ENCODE measurements at places on chromosomes 6 and 20.

DNA sequence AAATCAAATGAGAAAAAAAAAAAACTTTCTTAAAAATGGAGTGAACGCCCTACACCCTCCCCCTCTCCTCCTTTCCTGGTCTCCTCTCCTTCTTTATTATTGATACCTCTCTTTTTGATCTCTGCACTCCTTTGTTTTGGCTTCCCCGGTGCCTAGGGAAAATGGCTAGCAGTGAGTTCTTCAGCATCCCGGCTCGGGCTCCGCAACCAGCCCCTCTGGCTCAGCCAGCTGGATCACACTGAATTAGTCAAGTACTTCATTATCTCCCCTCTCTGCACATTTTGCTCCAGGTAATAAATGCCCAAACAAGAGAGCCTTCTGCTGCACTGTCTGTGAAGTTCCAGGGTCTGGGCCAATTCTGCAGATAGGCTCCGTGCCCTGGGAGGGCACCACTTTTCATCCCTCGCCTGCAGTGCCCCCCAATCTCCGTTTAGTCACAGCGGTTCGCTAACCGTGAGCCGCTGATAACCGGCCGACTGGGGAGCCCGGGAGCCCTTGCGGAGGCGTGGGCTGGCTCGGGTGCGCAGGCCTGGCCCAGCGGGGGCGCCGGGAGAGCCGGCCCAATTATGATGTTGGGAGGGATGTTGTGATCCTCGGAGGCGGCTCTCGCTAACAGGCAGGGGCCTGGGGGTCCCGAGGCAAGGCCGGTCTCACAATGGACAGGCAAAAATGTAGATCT is 301.9 kb downstream of the TFAP2A start:
- no peak for DNase-seq

- no peak for DNase-seq
Measured at GRCh38 chr6:156260815-156261214, 516.4 kb upstream of the ARID1B start.

DNA sequence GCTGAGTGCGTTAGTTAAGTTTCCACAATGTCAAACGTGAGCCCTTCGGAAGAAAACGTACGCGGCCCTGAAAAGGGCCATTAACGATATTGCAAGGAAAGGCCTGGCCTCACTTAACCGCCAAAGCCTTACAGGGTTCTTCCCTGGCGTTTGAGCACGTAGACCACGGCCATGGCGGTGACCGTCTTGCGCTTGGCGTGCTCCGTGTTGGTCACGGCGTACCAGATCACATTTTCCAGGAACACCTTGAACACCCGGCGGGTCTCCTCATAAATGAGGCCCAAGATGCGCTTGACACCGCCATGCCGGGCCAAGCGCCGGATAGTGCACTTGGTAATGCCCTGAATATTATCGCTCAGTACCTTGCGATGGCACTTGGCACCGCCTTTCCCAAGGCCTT is 118.4 kb upstream of the BTN3A2 start:
- no peak for DNase-seq

- DNase-seq, result no peak
Measured at GRCh38 chr6:164188861-164189260, 774.3 kb downstream of the QKI start.

DNA sequence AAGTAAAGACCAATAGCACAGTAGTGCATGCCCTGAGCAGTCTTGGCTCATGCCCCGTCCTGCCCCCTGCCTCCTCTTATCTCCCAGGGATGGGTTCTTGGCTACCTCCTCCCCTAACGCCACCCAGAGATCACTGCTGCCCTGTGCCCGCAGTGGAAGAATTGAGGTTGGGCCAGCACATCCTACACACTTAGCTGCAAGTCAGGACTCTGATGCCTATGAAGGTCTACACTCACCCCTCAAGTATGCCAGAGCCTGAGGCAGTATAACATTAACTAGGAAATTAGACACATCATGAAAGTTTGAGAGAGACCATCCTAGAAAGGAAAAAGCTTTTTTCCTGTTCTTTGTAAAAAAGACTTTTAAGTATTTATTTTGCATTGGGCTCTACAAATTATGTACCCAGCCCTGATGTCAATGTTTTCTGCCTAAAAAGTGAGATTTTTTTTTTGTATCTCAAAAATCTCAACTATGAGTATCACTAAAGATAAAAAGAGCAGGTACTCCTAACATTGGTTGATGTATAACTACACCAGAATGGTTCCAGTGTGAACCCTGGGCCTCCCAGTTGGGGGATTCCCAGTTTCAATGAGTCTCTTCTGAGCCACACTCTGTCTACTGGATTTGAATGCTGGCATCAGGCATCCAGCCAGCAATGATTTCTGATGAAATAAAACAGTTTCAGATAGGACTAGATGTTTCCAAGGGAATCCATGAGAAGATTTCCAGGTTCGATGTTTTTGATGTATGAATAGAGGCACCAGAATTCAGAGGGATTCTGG is 115.4 kb downstream of the ISM1 start:
- DNase-seq, result no peak

- DNase-seq, result no peak
Measured at GRCh38 chr6:1535295-1535694, 74.4 kb upstream of the FOXC1 start.

DNA sequence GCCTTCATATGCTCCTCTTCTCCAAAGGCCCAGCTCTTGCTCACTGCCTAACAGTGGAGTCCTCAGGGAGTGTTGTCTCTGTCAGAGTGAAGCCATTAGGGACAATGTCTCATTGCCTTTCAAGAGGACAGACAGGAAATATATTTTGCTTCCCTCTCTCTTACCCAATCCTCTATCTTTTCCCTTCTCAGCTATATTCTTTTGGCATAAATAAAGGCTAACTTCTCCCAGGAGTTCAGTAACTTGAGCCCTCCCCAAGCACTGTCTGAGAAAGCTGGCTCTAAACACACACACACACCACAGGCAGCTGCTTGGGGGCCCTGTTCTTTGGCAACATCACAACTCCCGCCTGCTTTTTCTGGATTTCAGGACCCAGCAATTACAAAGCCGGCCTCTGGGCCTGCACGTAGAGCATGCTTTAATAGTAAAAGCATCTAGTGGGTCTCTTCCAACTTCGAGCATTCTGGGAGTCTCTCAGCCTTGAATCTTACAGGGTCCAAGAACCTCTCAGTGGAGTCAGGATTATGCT is 34.7 kb upstream of the LAMA4 start:
- no peak for DNase-seq

DNA sequence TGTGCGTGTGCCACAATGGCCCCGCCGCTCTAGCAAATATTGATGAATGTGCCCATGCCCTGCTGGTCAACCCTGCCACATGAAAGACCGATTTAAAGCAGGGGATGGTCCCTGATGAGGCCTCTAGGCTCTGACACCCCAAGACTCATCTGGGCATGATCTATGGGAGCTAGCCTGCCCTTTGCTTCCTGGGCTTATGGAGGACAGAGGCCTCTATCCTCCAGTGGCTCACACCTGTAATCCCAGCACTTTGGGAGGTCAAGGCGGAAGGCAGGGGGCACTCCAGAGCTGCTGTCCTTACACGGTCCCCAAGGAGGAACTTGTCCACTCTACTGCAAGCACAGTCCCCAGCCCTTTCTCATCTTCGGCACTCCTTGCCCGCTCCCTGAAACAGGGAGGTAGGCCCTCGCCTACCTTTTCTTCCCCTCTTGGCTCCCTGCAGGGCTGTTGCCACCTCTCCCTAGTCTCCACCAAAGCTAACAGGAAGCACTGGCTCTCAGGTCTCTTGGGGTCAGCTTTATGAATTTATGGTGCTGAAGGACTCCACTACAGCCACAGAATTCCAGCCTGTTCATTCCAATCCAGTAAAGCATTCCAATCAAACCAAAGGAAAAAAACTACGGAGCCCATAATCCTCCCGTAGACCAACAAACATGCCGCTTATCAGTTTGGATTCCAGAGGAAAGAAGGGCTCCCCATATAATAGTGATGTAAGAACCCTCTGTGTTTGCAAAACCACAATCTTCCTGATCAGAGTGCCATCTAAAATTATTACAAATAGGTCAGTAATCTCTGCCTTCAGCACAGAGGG is 48.7 kb upstream of the FOXQ1 start:
- DNase-seq, result no peak

DNA sequence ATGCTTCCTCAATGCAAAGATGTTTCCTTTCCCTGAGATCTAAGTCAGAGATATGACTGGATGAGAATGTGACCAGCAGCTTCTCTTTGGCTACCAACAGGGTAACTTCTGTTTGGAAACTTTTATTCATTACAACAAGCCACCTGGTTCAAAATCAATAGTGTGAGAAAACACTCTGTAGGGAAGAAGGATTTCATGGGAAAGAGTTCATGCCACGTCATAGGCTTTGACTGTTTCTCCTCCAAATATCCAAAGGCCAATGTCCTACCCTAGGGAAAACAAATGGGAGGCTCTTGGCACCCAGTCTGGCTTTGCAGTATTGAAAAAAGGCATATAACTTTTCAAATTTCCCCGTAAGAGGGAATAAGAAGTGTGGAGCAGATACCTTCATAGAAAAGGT is 245.5 kb downstream of the FNDC1 start:
- DNase-seq, result no peak

DNA sequence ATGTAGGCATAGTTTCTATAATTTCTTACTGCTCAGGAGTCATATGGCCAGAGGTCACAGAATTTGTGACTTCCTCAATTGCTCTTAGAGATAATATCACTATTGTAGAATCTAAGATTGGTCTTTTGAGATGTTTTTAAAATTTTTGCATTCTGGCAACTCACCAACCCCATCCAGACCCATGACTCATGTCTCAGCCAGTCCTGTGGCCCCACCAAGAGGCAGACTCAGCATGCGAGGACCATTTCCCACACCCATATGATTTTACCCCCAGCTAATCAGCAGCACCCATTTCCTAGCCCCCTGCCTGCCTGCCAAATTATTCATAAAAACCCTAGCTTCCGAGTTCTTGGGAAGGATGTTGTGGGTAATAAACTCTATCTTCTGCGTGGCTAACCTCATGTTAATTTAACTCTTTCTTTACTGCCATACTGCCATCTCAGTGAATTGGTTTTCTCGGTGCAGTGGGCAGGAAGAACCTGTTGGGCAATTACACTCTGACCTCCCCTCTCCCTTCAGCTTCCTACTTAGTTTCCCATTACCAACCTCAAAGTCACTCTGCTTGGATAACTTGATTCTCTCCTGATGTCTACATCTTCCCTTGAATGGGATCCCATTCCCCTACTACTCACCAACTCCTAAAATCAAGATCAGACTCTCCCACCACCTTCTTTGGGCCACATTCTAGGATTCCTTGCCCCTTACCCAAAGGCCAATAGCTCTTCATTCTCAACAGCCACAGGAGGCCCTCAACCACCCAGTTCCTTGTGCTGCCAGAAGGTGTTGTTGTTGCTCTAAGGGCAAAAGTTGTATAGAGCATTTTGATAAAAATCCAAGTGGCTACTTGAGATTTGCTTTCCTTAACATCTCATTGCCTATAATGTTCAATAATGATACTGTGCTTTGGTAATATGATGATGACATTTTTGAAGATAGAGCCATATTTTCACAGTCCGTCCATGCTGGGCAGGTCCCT is 16.2 kb upstream of the IYD start:
- DNase-seq, result no peak

GRCh38 chr6:88449770-88450169 is 283.6 kb upstream of the CNR1 start:
- DNase-seq, result no peak

- no peak for DNase-seq
Measured at GRCh38 chr20:8640461-8640860, 428.4 kb upstream of the PLCB4 start.

DNA sequence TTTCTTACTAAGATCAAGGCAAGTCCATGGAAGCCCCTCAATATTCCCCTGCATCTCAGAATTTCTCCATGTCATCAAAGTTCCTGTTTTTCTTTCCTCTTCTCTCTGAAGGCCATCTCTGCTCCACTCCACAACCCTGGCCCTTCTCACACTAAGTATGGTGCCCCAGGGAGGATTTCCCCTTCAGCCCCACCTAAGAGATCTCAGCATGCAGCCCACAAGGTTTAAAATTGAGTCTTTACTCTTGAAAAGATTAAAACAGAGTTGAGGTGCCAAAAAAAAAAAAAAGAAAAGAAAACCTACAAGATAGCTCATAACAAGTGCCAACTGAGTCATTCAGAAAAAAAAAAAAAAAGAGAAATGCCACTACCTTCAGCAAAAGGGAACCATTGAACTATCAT is 36.5 kb upstream of the TNFAIP3 start:
- no peak for DNase-seq

DNA sequence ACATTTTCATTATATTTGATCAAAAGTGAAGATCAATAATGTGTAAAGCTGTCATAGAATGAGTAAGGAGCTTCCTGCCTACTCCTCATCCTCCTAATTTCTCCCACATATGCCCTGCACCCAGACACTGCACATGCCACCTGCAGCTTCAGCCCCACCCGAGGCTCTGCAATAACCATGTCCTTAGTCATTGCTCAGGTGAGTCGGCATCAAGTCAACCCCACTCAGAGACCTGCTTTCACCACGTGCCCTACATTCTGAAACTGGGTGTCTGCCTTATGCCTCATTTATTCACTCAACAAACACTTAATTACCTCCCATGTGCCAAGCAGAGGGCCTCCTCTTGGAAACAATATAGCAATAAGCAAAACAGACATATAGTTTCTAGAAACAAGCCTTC is 15.4 kb upstream of the TNFAIP3 start:
- no peak for DNase-seq

- no peak for DNase-seq
Measured at GRCh38 chr20:16125816-16126215, 447.4 kb downstream of the KIF16B start.

GRCh38 chr6:122180132-122180531 is 219.3 kb upstream of the HSF2 start:
- no peak for DNase-seq

DNA sequence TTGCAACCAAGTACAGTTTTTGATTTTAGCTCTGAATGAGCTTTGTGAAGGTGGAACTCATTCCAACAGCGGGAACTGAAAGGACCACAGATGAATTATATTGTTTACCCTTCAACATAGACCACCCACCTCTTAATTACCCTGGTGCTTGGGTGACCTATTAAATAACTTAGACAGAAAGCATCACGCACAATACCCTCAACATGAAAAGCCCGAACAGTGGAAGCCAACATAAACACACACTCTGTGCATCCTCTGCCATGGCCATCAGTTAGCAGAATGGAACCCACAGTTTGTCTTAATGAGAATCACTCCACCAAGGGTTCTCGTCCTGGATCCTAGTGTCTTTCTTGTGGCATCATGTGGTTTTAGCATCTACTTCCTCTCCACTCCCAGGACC is 60.5 kb downstream of the FOXF2 start:
- DNase-seq, result no peak

- no peak for DNase-seq
Measured at GRCh38 chr6:52160472-52161104, 25.6 kb upstream of the IL17A start.

Data from spleen (tissue), 13 donors.